ENCODE measurements at places on chromosomes 2 and 18.

- DNase-seq = no peak
These were observed 37.0 kb downstream of the ROCK1 start for GRCh38 chr18:21074336-21075323.

DNA sequence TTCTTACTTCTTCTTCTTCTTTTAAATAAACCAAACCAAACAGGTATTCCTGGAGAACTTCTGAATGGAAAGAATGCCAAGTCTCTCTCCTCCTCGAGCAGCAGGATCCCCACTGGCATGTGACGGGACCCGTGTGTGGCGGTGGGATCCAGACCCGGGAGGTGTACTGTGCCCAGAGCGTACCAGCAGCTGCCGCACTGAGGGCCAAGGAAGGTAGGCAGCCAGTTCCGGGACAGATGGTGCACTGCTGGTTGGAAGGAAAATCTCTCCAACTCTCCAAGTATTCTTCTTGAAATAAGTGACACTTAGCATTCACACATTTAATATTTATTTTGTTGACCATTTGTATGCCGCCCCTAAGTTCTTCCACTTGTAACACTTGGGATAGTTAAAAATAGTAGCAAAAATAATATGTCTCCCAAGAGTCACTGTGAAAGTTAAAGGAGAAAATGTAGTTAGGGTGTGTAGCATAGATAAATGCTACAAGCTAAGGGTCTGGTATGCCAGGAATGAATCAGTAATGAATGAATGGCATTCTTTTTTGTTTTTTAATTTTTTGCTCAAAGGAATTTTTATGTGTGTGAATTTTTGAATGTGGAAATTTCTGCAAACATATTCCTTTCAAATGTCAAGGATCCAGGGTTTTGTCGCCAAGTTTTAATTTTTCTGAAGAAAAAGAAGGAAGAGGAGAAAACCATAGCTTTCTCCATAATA, 349.9 kb downstream of the THSD7B start:
- DNase-seq = no peak

DNA sequence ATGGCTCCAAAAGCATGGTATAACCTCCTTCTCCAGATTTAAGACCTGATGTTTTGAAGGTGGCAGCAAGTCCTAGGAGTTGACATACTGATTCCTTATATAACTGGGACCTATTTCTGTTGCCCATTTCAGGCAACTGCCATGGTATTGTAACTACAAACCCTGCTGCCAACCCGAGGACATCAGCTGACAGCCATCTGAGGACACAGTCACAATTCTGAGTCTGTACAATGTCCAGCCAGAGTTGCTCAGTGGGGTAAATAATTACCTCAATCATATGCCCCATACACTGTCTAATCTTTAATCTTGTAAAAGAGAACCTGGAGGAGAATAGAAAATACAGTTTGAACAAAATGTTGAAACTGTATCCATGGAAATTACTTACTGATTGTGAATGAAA, 8.7 kb upstream of the GAREM2 start:
- no peak for DNase-seq

GRCh38 chr2:172893671-172894070, 158.0 kb downstream of the RAPGEF4 start:
- no peak for DNase-seq

GRCh38 chr2:138177693-138178092, 213.4 kb downstream of the HNMT start:
- DNase-seq = no peak

DNA sequence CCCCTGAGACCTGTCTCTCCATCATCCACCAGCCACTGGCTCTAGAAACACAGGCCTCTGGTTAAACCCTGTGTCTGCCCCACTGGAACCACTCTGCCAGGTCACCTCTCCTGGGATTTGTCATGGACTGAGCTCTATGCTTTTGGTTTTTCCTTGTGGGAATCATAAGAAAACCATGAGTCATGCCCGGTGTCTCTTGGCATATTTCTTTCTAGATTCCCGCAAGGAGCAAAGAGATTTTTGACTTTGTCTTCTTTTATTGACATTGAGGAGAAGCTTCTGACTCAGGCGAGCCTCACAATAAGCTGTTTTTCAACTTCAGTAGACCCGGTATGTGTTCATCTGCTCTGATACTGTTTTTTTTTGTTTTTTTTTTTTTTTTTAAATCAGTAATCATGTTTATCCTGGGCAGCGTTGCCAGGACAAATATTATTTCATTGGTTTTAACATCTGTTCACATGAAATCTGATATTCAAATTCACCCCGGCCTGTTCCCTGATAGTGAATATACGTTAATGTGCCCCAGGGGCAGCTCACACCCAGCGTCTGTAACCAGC, 207.1 kb downstream of the ACKR3 start:
- DNase-seq = no peak

GRCh38 chr2:217993817-217994463, 8.9 kb downstream of the TNS1 start:
- peak; percentile 84 for DNase-seq

DNA sequence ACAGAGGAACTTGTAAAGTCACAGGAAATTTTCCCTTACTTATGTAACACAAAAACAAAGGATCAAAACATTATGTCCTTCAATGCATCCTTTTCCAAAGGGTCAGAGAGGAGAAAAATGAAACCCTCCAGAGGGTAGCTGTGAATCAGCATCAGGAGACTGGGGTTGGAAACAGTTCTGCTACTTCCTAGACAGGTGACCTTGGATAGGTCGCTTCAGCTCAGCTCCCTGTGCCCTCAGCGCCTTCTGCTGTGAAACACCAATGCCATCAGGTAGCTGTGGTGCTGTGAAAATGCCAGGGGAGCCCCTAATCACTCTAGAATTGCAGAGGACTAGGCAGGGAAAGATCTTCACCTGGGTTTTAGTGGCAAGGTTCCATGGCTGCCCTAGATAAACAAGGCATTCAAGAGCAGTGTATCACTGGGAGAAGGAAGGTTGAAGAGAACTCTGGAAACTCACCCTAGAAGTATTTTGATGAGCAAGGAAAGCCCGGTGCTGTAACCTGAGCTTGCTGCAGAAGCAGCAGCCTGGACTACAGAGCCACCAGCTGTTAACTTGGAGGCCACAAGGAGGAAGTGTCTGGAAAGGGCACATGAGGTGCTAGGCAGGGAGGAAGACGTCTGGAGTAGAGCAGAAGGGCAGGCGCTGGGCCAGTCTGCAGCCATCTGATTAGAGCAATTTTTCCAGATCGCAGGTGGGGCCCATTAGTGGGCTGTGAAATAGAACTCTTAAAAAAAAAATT, 100.7 kb upstream of the MCFD2 start:
- no peak for DNase-seq

GRCh38 chr2:88671786-88672427, 19.6 kb upstream of the RPIA start:
- no peak for DNase-seq

DNA sequence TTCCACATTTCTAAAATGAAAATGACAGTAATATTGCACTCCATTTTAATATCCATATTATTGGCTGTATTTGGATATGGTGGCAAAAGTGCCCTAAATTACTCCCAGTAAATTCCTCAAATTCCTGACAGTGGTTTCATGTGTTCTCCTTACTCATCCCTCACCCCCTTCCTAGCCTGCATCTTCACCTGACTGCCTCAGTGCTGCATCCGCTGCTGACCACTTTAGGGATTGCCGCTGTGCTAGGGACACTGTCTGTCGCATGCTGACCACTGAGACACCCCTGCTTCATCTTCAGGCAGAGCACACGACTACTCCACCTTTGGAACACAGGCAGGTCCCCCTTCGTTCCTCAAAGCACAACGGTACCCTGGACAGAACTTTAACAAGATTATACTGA, 32.6 kb downstream of the DSEL start:
- no peak for DNase-seq

GRCh38 chr2:215436705-215437565, 1.1 kb upstream of the FN1 start:
- peak; percentile 12 for DNase-seq

GRCh38 chr18:55013685-55014084, 54.4 kb upstream of the CCDC68 start:
- DNase-seq = no peak

- DNase-seq = no peak
These were observed 43.2 kb upstream of the SOS1 start for GRCh38 chr2:39164089-39164488.

DNA sequence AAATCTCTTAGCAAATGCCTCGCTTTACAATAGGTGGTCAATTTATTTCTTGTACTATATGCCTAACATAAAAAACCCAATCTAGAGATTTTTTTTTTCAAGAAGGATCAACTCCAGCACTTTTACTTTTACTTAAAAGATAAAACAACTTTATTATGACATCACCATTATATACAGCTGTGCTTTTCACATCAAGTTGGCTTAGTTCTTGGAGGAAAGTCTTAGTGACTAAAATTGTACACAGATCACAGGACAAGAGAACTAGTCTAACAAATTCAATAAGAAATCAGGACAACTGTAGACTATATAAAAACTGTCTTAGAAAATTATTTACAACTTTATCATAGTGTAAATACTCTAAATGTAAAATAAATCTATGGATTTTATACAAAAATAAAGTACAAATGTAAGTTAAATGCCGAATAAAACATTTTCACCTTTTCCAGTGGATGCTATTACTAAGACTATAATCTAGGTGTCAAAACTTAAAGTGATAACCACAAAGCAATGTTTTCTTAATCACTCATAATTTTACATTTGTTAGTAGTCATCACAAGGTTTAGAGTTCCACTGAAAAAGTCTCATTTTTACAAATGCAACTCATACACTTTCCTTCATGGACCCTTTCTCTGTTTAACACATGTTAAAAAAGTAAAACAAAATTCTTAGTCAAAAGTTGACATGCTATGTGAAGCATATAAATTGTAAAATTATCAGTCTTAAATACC, 5.4 kb upstream of the CD302 start:
- DNase-seq = no peak

GRCh38 chr2:242098034-242098433, 228.5 kb downstream of the RTP5 start:
- no peak for DNase-seq

DNA sequence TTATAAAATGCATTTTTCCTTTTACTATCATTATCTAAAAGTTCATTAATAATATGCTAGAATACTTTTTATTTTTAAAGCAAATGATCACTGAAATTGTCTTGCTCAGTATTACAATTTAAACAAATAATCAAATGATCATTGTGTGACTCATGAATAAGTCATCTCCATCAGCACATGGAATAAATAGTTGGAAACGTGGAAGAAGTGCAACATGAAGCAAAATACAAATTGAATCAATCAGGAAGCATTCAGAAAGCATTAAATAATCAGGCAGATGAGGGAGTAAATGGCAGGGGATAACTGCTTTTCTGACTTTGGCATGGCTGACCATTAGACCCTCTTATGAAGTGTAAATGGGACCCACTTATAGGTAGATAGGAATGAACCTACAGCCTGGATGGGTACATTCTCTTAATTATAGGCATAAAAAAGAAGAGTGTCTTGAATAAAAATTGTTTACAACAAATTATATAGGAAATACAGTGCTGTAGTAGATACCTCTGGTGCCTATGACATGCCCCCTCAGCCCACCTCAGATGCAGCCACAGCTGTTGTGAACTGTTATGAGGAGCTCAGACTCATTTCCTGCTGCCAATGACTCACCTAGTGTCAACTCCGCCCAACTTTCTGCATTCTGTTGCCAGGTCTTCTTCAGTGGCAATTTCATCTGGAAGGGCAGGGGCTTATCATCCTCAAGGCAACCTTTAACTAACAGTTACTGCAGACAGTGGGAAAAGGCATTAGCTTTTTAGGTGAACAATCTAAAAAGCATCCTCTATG, 936.0 kb downstream of the TRIB2 start:
- no peak for DNase-seq

DNA sequence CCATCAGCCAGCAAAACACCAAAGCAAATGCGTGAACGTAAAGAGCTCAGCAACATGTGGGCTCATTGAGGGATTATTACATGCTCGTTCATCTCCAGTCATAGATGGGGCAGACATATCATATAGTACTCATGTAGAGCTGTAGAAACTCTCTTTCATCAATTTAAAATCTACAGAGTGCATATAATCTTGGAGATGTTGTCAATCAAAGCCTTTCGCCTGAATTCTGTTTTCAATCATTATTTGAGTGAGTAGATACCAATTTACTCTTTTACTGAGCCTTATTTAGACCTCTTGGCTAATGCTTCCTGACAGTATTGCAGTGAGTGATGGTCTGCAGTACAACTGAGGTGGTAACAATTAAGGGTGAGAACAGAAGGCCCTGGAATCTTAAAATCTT, 7.0 kb downstream of the RIT2 start:
- DNase-seq = no peak

- DNase-seq = no peak
These were observed 673.1 kb downstream of the SOCS6 start for GRCh38 chr18:70961939-70962338.

- DNase-seq = no peak
These were observed 459 bp upstream of the ATP6V1C2 start for GRCh38 chr2:10720947-10721395.

DNA sequence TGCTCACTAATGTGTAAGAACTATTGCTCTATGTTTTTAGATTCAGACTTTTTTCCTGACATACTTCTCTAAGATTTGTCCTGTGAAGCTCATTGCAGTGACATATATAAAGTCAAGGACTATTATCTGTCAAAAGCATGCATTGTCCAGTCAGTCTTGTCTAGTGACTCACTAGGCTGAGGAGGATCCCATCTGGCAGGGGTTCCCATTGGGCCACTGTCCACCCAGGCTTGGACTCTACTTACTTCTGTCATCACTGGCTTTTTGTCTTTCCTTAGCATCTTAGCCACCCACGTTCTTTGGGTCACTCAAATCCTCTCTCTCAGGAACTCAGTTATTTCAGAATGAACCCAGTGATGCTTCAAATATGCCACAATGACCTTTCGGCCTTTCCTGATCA, 132.6 kb upstream of the NABP1 start:
- DNase-seq = no peak

GRCh38 chr18:79819968-79820351, 22.2 kb downstream of the KCNG2 start:
- peak; percentile 62 for DNase-seq

GRCh38 chr2:15287447-15288184, 273.5 kb downstream of the NBAS start:
- DNase-seq = no peak

DNA sequence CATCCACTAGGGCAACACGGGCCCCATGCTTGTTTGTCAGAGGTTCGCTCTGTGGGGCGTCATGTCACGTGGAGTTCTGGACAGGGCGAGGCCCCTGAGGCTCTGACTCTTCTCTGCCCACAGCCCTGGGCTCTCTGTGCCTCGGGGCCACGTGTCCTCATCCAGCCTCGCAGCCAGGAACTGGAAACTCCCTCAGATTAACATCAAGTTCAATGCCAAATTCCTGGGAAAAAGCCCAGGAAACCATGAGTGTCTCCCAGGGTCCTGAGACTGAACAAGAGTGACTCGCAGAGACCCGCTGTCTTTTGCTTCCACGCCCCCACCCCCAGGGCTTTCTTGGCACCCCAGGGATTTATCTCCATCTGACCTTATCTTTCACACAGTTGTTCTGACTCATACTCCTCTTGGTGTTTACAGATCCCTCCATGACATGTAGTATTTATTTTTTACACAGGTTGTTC, 174.0 kb upstream of the PIEZO2 start:
- DNase-seq = no peak

- no peak for DNase-seq
These were observed 453 bp downstream of the KCNJ3 start for GRCh38 chr2:154698721-154699574.

Data from GM12892 (cell line).